ENCODE measurements at places on chromosomes 12 and 14. TPM values are rescaled to one million over a fixed set of nuclear protein-coding genes. Genes with fewer than 3 reads are reported as not detected.

- DNase-seq: no peak
Measured at GRCh38 chr12:4720637-4720995, 416 bp downstream of the GALNT8 start.

DNA sequence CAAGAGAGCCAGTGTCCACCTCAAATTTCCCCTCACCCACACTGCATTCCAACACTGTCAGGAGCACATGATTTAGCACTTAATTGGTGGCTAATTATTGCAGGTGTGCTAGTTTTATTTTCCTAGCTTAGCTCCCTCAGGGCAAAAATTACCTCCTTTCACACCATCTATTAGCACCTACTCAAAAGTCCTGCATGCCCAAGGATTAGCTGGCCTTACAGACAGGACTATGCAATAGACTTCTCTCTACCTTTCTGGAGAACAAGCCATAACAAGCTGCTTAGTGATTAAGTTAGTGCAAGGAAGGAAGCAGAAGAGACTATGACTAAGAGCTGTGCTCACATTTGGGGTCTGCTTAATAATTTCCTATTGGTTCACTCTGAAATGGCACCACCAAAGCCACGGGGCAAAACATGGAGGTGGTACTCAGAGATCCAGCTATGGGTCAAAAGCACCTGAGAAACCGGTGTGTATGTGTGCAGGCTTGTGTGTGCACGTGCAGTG lies 69.5 kb downstream of the STON2 start:
- DNase-seq: no peak

The ITGB7 gene
- 0.47 TPM for total RNA-seq

The CFAP251 gene
- total RNA-seq: 2.2 TPM

The PPP1R1A gene
- 111 TPM for total RNA-seq
